ENCODE measurements at places on chromosomes 11 and 22.

DNA sequence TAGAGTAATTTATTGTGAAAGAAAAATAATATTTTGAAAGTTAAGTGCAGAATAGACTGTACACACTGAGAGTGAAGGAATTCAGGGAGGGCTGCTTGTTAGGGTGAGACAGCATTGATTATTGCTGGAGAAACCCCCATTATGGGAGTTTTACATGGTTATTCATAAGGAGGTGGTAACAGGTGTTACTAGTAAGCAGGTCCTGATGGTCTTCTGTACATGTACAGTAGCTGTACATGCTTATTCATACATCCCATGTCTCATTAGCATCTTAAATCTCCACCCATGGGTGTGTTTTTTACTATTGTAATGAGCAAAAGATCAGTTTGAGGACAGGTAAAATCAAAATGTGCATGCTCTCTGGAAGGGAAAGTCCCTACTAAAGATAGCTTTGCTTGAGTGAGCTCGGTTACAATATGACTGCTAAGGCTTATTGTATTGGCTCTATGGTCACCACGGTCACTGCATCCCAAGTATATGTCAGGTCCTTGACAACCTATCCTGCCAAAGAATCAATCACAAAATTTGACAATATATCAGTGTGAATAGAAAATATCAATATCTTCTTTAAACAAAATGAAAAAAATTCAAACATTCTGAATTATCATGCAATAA, 6.2 kb downstream of the KDM4F start:
- no peak for DNase-seq

GRCh38 chr22:49656291-49656851, 171.3 kb downstream of the BRD1 start:
- DNase-seq = no peak

- no peak for DNase-seq
Observed at GRCh38 chr22:20444325-20444724, 6.7 kb upstream of the SCARF2 start.

GRCh38 chr11:67680696-67681470, 6.5 kb upstream of the ALDH3B2 start:
- no peak for DNase-seq

DNA sequence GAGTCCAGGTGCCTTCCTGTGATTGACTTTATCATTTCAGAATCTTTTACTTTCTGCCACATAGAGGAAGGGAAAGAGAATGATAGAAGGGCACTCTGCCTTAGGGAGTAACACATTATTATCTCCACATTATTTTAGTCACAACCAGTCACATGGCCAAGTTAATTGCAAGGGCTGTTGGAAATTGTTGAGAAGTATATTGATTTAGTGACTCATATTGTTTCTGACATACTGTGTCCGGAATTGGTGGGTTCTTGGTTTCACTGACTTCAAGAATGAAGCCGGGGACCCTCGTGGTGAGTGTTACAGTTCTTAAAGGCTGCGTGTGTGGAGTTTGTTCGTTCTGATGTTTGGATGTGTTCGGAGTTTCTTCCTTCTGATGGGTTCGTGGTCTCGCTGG, 8.7 kb downstream of the OR51B4 start:
- DNase-seq = no peak

DNA sequence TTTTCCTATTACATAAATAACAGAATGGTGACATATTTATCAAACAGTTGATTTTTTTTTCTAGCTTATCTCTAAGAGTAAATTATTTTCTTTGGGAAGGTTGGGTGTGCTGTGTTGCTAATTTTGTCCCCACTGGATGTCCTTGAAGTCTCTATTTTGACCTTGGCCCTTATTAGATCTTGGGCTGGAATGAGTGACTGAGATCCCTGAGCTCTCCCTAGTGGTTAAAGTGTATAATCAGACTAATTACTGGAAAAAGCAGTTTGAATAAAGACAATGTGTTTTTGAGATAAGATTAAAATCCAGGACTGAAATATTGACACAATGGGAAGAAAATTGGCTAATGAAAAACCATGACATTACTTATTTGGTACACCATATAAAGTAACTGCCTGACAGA, 56.1 kb downstream of the AASDHPPT start:
- DNase-seq = no peak

- no peak for DNase-seq
Observed at GRCh38 chr11:130370845-130371590, 56.3 kb upstream of the ZBTB44 start.

- DNase-seq = no peak
Observed at GRCh38 chr11:71268706-71269321, 16.4 kb upstream of the SHANK2 start.

DNA sequence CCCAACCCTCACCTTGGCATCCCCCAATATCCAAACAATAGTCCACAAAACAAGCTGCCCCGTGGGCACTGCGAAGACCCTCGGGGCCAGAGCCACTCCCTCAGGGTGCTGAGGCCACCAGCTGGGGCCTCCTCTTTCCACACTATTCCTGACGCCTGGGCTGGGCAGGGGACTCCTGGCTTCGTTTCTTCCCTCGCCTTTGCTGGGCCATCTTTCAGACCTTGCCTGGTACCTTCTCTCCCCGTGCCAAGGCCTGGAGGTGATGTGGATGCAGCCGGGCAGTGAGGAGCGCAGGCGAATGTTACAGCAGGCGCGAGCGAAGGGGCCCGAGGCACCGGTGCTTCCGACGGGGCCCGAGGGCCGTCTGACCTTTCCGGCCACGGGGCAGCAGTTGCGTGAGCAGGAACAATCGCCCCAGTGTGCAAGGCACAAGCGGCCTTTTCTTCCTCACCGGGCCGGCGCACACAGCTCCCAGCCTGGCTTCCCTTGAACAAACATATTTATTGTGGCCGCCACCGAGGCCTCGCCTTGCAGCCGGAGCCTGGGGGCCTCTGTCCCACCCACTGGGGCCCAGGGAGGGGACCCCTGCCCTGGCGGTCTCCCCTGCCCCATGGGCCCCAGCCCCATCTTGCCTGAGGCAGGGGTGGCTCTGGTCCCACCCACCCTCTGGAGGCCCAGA, 32.6 kb upstream of the KCNQ1OT1 start:
- DNase-seq = no peak

- no peak for DNase-seq
Observed at GRCh38 chr22:44523981-44524759, 26.1 kb upstream of the RTL6 start.

GRCh38 chr22:50174382-50175190, 4.1 kb downstream of the PANX2 start:
- no peak for DNase-seq

DNA sequence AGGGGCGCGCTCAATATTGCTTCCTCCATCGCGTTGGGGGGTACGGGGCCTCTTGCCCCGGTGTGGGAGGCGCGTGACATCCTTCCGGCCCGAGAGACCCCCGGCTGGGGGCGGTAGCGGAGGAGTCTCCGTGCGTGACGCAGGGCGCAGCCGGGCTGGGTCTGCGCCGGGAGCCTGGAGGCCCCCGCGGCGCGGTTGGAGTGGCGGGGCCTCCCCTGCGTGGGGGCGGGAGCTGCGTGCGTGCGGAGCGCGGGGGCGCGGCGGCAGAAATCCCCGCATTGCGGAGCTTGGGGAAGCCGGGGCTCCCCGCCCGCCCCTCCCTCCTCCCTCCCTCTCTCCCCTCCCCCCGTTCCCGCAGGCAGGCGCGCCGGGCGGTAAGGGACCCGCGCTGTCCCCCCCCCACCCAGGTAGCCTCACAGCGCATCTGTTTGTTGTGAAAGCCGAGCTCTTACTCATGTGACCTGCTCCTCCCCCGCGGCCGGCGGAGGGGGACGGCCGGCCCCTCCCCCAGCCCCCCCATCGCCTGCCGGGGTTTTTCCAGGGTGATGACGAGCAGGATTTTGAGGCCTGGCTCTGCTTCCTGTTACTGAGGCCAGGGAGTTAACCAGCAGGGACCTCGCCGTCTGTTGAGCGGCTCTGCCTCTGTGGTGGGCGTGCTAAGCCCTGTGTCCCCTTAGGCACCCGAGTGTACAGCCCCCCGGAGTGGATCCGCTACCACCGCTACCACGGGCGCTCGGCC, 1.6 kb downstream of the PIM3 start:
- DNase-seq = peak; percentile 87

DNA sequence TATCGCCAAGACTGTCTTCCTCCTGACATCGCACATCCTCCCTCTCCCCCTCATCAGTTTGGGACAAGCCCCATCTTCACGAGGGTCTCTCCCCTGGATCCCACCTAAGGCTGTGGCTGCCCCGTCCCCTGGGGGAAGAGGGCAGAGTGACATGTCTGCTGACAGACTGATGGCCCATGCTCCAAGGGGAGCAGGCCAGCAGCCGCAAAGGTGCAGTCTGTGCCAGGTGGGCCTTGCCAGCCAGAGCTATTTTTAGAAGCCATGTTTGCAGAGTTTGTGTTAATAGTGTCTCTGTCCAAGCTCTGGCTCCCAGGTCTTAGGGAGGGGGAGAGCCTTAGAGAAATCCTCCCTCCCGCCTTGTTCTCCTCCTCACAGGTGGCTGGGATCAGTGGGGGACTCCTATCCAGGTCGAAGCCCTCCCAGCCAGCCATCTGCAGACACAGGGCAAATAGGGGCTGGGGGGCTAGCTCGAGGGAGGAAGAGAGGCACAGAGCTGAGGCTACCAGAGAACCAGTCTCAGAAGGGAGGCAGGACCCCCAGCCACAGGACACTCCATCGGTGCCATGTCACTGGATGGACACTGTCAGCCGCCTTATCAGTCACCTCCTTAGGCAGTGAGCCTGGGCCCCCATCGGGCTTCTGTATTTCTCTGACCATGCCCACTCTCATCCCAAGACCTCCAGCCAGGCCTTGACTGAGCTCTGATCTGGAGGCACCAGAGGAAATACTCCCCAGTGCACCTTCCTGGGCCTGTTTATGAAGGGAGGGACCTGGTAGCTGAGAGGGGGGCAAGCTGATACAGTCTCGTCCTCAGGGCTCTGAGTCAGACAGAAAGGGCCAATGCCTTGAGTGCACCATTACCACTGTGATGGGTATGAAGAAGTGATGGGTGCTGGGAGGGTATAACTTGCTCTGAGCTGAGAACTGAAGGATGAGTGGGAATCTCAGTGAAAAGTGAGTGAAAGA, 49.3 kb downstream of the CHRDL2 start:
- DNase-seq = no peak
